ENCODE measurements at places on chromosomes 1 and 21.
A peak's percentile ranks its signal among the peaks of the same experiment; 100 is the strongest.

DNA sequence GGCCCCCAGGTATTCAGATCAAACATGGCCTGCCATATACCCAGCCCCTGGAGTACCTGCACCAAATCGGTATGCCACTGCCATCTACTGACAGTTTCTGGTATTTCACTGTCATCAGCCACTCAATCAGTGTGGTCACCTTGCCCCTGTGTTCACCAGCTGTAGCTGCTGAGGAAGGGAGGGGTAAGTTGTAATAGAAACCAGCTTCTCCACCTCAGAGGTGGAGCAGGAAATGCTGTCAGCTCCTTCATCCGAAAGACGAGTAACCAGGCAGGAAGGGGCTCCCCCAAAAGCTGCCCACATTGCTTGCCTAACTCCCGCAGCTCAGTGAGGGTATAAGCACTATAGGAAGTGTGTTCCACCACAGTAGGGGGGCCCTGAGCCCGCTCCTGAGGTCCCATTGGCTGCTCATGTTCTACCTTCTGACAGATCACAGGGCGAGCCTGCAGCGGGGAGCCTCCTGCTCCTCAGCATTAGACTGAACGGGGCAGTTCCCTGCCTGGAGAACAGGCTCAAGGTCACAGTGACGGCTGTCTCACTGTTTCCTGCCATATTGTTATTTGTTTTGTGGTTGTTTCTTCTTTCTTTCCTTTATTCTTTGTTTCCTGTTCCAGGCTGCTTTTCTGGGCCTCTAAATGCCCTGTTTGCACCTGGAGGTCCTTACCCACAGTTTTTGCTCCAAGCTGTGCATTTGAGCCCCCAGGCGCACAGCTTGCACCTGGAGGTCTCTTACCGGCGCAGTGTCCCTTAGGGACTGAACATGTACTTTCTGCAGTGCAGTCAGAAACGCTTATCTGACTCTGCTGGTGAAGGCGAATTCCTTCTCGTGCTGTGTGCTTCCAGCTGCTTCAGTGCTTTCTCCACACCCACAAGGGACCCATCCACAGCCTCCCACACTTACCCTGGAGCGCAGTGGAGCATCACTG, 1638.3 kb downstream of the MRPL39 start:
- DNase-seq = peak; percentile 34

DNA sequence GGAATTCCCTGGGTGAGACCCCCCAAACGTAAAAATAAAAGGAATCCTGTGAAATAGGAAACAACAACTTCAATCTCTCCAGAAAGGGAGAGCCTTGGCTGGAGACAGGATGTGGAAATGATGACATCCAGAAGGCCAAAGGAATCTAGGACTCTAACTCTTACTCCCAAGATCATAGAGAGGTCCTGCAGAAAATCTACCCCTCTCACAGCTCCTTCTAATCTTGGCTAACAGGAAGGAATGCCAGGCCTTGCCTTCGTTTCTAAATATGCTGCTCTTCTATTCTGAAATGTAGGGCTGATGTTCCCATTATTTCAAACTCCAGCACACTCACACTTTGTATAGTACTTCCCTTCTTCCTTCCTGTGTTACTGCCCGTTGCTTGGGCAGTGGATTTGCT, 40.7 kb downstream of the ARHGEF11 start:
- DNase-seq = peak; percentile 42

DNA sequence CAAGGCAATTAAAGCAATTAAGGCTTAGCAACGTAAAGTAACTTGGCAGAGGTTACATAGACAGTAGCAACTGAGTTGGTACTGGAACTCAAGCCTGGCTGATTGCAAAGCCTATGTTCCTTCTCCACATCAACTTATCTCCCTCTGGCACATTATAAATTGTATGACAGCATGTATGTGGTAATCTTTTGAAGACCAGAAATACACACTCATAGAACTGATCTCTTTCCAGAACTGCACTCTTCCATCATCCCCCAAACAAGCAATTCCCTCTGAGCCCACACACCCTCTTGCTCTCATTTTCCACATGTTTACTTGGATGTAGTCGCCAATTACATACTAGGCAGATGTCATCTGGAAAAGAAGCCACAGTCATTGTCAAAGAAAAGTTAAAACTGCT, 502.2 kb downstream of the PLPP3 start:
- DNase-seq = no peak

DNA sequence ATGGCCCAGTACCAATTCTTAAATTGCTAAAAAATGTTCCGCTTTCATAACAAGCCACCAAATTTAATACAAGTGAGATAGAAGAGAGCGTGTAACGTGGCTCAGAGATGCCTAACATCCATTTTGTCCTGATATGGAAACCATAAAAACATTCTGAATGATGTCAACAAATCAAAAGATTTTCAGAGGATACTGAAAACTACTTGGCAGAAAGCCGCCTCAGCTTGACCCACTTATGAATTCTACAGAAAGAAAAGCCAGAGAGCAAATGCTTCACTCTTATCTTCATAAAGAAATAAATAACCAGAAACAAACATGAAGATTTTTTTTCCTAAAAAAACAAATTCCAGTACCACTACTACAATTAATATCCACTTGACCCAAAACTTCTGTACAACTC, 41.2 kb downstream of the OMA1 start:
- no peak for DNase-seq

DNA sequence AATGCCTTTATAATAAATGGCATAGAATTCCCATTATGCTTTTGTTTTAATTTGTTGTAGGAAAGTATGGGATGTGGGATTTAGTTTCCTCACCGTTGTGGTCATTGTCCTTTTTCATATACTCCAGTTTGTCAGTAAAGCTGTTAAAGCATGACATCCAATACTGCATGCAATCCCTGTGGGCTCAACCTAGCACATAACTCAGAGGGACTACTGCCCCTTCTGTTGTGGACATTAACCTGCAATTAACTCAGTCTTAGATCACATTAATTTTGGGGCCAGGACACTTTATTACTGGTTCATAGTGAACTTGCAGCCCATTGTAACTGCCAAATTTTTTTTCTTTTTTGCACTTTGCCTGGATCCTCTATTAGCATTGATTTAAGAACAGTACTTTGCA, 112.5 kb downstream of the DNM3 start:
- DNase-seq = no peak

GRCh38 chr21:45409466-45410150, 4.6 kb downstream of the COL18A1 start:
- DNase-seq = no peak

- no peak for DNase-seq
These were observed 124.5 kb downstream of the KCNK1 start for GRCh38 chr1:233738396-233738795.

DNA sequence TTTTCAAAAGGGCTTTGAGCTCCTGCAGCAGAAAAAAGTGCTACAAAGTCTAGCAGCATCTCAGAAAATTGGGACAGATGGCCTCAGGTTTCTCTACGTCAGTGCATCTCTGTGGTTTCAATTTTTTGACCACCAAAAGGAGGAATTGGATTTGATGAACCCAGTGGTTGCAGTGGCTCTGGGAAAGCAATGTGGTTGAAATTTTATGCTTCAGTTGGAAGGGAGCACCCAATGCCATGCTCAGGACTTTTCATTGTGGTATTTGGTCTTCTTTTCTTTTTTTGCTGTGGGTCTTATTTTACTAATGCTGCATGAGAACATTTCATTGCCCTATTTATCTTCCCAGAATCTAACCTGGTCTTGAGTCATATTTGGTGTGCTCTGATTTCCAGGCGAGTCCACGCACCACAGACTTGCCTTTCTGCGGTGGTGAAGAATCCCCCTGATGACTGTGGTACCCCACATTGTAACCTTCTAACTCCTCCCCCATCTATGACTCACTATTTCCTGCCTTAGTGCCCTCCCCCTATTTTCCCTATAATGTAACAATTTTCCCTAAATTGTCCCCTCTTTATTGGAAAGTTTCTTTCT, 56.7 kb downstream of the S1PR1 start:
- no peak for DNase-seq

DNA sequence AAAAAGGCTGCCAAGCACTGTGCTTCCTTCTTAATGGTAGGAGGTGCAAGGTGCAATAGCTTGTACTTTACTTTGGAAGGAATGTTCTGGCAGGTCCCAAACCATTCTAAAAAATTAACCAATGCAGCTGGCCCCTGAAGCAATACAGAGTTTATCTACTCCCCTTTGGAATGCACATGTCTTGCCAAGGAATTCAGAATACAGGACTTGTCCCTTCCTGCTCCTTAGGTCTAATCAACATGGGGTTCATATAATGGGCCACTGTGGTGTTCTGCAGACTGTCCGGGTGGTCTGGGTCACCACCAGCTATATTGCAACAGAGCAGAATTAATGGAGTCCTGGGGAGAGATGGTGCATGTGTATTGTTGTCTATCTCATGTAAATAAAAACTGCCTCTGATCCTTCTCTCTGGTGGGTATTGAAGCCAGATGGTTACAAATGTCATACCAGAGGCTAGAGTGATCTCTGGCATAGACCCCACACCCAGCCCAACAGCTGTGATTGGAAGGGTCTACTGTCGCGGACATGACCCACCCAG, 112.8 kb downstream of the RIPK4 start:
- peak; percentile 73 for DNase-seq

- DNase-seq = no peak
These were observed 22.4 kb upstream of the COL6A1 start for GRCh38 chr21:45959182-45959581.

- DNase-seq = peak; percentile 84
These were observed 402.1 kb downstream of the SETD4 start for GRCh38 chr21:35658242-35658641.

GRCh38 chr1:183909672-183910071, 104.8 kb downstream of the RGL1 start:
- DNase-seq = no peak

- DNase-seq = no peak
These were observed 33.1 kb downstream of the STPG1 start for GRCh38 chr1:24380508-24380907.

DNA sequence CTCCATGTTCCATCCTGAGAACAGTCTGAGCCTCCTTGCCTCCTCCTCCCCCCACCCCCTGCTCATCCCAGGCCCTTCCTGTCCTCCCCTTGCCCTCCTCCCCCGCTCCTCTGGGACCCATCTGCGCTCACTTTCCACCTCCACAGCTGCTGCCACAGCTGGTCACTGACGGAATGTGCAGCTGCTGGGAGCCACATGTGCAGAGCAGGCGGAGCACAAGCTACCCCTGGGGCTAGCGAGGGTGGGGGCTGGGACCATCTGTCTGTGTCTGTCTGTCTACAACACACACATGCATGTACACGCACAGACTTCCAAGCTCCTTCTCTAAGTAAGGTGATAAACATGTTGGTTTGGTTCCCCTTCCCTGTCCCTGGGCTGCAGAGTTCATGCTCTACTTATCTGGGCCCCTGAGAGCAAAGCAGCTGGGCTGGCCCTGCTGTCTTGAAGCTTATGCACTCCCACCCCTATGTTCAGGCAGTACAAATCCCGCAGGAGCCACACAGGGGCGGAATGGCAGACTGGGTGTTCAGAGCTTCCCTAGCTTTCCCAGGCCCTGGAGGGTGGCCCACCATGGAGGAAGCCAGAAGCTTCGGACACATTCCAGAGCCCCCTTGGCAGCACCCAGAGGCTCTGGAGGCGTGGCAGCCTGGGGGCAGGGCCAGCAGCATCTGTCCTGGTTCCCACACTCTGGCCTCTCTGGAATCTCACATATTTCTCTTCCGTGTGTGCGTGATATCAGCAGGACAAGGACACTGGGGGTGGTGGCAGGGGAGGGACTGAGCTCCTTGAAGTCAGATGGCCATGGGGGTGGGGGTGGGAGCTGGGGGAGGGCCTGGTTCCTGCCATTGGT, 7.0 kb upstream of the HEYL start:
- DNase-seq = peak; percentile 92

DNA sequence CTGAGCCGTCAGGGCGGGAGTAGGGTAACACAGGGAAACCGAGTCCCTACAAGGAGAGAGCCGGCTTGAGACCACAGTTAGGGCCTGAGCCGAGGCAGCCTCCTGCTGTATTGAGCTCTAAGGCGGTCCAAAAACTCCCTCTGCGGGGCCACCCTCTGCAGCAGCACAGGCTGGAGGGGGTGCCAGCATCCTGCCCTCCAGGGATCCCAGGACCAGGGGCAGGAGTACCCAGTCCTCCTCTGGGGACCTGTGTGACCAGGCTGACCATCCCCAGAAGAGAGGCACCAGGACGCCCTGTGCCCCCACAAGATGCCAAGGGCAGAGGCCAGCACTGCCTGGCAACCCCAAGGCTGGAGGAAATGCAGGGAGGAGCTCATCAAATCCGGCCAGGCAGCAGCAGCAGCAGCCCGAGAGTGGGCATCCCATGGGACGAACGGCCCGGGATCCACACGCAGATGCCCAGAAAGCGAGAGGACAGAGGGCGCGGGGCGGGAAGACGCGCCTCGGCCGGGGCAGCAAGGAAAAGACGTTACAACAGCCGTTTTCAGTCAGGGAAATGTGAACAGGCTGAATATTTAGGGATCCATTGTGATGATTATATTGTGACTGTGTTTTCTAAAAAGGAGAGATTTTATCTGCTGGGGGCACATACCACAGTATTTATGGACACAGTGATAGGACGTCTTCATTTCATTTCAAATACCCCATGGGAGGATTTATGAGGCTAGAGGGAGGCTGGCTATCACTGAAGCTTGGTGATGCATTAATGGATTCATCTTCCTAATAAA, 57.1 kb upstream of the COL18A1 start:
- no peak for DNase-seq

DNA sequence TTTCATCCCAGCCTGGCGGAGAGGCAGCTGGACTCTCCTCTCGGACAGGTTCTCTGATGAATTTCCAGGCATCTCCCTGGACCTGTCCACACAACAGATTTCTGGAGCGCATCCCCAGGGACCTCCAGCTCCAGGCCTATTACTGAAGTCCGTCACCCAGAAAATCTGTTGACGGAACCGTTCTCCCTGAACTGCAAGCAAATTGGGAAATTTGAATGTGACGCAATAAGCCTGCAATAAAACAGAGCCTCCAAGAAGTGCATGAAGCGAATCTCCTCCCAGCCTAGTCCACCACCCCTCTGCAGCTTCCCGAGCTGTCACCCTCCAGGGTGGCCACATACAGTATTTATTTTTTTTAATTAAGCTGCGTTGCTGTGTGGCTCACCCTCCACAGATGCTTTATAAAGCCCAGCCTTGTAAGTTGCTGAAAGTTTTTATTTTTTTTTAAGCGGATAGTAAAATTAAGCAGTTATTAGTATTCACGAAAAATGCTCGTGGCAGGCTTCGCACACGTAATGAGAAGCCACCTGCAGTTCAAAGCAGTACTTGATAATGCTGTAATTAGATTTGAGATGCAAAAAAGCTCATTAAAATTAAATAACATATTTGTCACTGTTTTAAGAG, 173.3 kb downstream of the CAMTA1 start:
- DNase-seq = no peak

- no peak for DNase-seq
These were observed 67.7 kb upstream of the C1orf87 start for GRCh38 chr1:60141276-60141675.

- DNase-seq = no peak
These were observed 27.0 kb downstream of the RAP1GAP start for GRCh38 chr1:21641967-21642739.

DNA sequence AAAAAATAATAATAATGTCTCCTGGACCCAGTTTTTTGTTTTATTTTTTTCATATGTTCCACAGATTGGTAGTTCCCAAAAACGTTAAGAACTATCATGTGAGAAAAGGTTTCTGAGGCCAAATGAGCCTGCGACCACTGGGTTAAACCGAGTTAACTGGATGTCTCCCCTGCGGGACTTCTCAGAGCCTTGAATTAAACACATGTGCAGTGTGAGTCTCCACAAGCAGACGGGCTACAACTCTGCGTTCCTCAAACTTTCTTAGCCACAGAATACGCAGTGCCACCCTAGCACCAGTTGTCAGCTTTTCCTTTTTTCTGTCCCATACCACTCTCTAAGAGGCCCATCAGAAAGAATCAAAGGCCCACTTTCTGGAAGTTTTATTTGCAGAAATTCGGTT, 97.9 kb downstream of the LACTBL1 start:
- no peak for DNase-seq

GRCh38 chr1:44302541-44302940, 52.5 kb downstream of the ERI3 start:
- DNase-seq = no peak
